Thyroid gland (tissue), 4 donors: ENCODE measurements at places on chromosomes 6 and 20. TPM values are rescaled to one million over a fixed set of nuclear protein-coding genes. Genes with fewer than 3 reads are reported as not detected.
A peak's percentile ranks its signal among the peaks of the same experiment; 100 is the strongest.

SLC22A3 gene
- 2.6 TPM for total RNA-seq

GPR6 gene
- not detected for total RNA-seq

PRKN gene
- 6.5 TPM for total RNA-seq

BANF2 gene
- total RNA-seq, result not detected

SLC25A27 gene
- total RNA-seq, result 81.4 TPM

NNAT gene
- total RNA-seq, result 4.9 TPM

XKR7 gene
- total RNA-seq, result not detected

GNAS-AS1 gene
- total RNA-seq, result 1.9 TPM

SOX4 gene
- total RNA-seq, result 18.3 TPM

GRCh38 chr20:24870881-24871280, 78.2 kb upstream of the CST7 start:
- peak; percentile 36 for DNase-seq

GRCh38 chr20:39631557-39631956, 669.4 kb downstream of the DHX35 start:
- DNase-seq, result no peak

GRCh38 chr20:23133560-23133998, 47.5 kb upstream of the CD93 start:
- no peak for DNase-seq

- DNase-seq, result peak; percentile 21
Measured at GRCh38 chr20:38658879-38659596, 57.4 kb downstream of the ARHGAP40 start.

DNA sequence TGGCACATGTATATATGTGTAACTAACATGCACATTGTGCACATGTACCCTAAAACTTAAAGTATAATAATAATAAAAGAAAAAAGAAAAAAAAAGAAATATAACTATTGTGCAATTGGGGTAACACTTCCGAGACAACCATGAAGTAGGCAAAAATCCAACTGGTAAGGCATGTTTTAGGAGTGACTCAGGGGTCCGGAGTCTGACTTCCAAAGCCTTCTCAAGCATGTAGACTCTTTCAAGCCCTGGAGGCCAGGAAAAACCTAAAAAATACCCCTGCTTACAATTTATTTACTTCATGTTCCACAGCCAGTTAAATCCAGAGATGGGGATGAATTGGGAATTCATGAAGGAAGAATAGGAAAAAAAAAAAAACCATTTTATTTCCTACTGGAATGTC, 161.3 kb upstream of the PHACTR1 start:
- no peak for DNase-seq

GRCh38 chr6:27133281-27134227, 113.9 kb upstream of the PRSS16 start:
- DNase-seq, result peak; percentile 68

GRCh38 chr6:30614044-30614842, 2.8 kb downstream of the PPP1R10 start:
- no peak for DNase-seq

DNA sequence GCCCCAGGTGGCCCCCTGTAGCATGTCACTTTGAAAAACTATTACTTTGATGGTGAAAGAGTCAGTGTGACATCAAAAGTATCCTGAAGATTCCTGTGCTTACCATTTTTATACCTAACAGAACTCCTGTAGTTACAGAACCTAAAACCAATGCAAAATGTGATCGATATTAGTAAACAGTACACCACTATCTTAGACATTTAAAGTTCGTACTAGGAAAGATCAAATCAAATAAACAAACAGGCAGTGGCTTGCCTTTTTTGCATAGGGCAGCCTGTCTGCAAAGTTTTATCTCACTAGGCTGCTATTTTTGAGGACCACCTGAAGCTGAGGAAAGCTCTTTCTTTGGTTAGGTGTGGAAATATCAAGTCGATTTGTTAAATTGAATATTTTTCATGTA, 944.0 kb upstream of the CITED2 start:
- no peak for DNase-seq

- DNase-seq, result peak; percentile 22
Measured at GRCh38 chr20:34562641-34563040, 4.1 kb downstream of the MAP1LC3A start.

DNA sequence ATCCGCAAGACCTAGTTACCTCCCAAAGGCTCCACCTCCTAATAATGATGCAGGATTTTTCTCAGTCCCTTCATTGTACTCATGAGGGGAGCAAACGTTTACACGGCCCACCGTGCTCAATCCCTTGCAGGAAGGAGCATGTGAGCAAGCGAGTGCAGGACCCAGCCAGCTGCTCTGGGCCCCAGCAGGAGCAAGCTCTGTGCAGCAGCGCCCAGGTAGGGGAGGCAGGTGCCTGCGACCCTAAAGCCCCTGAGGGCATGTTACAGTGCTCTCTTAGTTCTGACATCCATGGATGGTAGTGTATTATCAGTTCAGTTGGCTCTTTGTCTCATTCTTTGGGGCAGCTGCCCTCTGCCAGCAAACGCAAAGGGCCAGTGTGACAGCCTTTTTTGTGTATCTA, 143.4 kb downstream of the TBXT start:
- no peak for DNase-seq

- DNase-seq, result no peak
Measured at GRCh38 chr20:4441191-4441590, 280.5 kb upstream of the PRND start.

GRCh38 chr6:130313206-130313605, 52.6 kb upstream of the TMEM200A start:
- DNase-seq, result no peak

- DNase-seq, result no peak
Measured at GRCh38 chr6:145904391-145904790, 59.8 kb downstream of the SHPRH start.

DNA sequence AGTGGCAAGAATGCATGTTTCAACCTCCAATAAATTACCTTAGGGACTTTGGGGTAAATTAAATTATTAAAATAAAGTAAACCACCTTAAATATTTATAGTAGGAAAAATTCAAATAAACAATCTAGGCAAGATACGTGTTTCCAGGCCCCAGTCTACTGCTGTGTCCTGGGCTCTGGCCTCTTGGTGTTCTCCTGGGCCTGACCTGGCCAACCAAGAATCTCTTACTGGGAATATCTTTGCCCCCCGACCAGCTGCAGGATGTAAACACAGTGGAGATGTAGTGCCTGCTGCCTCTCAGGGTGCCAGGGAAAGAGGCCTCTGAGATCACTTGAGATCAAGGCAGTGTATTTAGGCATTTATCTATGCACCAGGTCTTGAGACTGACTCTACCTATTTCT, 11.7 kb upstream of the DSN1 start:
- no peak for DNase-seq

DNA sequence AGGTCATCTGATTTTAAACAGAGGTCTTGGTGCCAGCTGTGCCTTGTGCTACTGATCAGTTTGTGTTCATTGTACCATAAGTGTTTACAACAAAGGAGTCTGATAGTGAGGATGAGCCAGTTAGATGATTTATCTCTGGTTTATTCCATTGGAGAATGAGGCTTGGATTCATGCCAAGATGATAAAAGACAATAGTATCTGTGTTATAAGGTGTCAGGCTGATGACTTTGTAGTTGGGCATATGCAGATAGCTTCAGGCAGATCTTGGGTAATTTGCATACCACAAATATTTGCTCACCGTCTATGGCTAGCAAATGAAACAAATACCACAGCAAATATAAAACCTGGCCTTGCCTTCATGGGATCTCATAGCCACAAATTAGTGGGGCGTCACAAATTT, 43.3 kb upstream of the PHACTR2 start:
- no peak for DNase-seq

GRCh38 chr20:3407771-3408637, 535 bp upstream of the DNAAF9 start:
- peak; percentile 75 for DNase-seq

DNA sequence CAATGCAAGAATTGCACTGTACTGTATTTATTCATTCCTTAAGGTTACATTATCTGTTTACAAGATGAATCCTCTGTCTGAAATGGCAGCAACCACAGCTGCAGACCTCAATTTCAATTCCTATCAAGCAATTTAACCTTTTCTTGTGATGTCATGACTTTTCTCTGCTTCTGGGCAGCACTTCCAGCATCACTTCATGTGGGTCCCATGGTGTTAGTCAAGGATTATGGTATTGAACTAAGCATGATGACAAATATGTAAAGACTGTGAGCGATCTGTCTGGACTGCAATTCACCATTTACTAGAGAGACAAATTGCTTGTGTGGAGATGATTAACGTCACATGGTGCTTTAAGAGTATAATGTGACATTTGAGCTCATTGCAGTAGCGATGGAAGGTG, 90.5 kb upstream of the CCN2 start:
- DNase-seq, result no peak

DNA sequence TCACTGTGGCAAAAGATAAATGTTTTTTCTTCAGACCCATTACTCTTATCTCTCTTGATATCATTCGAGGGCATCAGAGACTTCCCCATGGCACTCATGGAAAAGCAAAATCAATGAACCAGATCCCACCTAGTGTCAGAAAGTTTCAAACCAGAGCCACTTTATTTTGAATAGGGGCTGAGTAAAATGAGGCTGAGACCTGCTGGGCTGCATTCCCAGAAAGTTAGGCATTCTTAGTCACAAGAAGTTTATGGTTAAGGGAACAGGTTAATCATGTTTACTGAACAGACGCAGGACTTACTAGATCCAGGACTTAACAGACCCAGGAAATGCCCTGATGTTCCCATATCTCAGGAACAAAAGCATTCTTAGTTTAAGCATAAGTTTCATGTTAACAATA, 369.9 kb downstream of the BTBD3 start:
- no peak for DNase-seq

GRCh38 chr6:157527471-157527907, 146.5 kb downstream of the ZDHHC14 start:
- DNase-seq, result no peak

DNA sequence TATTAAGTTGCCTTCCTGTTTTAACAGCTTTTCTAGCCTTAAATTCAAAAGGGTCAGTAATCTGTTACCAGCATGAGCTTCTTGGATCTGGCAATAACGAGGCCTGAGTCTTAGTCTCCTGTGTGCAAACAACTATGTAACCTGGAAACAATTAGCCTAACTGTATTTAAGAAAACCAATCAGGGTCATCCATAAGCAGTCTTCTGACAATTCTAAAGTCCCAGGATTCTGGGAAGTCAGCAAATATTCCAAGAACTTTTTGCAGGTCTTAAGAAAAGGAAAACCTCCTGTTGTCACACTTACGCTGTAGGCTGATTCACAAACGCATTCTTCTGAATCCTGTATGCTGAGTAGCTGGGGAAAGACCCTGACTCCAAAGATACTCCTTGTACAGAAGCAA, 90.4 kb downstream of the COL12A1 start:
- no peak for DNase-seq

DNA sequence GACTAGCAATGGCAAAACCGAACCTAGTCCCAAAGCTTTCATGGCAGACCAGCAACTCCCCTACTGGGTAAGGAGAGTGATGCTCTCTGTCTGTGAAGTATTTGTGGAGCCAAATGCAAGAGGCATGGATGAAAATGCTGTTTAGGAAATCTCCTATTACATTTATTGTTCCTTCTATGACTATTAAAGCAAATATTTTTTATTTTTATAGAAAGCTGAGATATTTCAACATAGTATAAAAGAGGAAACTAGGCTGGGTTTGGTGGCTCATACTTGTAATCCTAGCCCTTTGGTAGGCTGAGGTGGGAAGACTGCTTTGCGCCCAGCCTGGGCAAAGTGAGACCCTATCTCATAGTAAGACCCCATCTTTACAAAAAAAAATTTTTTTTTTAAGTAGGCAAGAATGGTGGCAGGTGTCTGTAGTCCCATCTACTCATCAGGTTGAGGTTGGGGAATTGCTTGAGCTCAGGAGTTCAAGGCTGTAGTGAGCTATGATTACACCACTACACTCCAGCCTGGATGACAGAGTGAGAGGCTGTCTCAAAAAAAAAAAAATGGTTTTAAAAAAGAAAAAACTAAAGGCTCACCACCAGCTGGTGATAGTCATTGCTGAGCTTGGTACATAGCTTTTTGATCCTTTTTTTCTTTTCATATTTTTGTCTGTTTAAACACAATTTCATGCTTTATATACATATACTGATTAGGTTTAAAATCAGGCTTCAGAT, 11.3 kb downstream of the KDM1B start:
- no peak for DNase-seq

DNA sequence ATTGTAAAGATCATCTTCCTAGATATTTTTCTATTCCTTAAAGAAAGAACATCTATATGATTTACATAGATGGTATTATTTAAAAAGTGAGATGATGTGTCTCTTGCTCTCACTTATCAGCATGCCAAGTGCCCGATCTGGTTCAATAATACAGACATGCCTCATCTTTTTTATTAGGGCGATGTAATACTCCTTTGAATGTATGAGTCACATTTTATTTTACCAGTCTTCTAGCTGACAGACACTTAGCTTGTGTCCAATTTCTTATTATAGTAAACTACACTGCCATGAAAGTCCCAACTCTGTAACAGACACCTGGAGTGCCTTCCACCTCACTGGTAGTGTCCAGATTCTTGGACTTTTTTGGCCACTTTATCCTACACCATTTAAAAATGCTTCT, 586.6 kb upstream of the BTBD3 start:
- no peak for DNase-seq

DNA sequence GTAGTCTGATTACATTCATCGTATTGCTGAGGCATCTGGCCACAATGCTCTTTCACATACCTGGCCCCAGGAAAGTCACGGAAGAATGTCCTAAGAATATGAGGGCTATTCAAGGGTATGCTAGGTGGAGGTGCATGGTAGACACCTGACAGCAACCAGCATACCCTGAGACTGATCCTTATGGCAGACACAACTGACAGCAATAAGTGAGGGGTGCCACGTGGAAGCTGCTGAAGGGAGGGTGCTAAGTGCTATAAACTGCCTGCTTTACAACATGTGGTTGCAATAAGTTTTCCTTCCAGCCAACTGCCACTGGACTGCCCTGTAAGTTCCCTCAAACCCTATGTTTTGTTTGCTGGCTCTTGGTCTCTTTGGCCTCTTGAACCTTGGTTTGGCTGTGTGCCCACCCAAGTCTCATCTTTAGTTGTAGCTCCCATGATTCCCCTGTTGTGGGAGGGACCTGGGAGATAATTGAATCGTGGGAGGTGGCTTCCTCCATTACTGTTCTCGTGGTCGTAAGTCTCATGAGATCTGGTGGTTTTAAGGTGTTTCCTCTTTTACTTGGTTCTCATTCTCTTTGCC, 201.3 kb upstream of the MOCS1 start:
- DNase-seq, result no peak

DNA sequence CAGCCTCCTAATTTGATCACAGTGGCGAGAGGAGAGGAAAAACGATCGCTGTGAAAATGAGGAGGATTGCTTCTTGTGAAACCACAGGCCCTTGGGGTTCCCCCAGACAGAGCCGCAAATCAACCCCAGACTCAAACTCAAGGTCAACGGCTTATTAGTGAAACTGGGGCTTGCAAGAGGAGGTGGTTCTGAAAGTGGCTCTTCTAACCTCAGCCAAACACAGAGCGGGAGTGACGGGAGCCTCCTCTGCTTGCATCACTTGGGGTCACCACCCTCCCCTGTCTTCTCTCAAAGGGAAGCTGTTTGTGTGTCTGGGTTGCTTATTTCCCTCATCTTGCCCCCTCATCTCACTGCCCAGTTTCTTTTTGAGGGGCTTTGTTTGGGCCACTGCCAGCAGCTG, 28.7 kb downstream of the SAYSD1 start:
- DNase-seq, result no peak
